ENCODE measurements at places on chromosomes 1 and 21. TPM values are rescaled to one million over a fixed set of nuclear protein-coding genes. Genes with fewer than 3 reads are reported as not detected.

DNA sequence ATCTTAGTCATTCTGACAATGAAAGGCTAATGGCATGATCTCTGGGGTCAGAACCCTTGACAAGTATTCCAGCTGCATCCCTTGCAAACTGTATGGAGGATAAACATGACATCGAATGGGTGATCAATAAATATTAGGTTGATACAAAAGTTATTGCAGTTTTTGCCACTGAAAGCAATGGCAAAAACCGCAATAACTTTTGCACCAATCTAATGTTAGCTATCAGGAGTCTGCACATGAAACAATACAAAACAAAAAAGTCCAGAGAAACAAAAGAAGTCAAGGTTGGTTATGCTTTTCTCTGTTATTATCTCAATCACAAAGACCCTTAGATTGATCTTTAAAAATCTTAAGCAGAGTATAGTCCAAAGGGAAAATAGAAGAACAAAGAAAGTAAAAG, 292.7 kb downstream of the DUSP10 start:
- no peaks in the 10 kb centered on the region for H3K36me3 ChIP-seq
- H3K27ac ChIP-seq, result peak overlapping the region; percentile 20
- no peaks in the 10 kb centered on the region for H3K27me3 ChIP-seq
- H3K4me3 ChIP-seq, result no peak overlapping the region
- no peaks in the 10 kb centered on the region for H3K4me1 ChIP-seq

Gene TMIGD3
- 0.84 TPM for total RNA-seq

DNA sequence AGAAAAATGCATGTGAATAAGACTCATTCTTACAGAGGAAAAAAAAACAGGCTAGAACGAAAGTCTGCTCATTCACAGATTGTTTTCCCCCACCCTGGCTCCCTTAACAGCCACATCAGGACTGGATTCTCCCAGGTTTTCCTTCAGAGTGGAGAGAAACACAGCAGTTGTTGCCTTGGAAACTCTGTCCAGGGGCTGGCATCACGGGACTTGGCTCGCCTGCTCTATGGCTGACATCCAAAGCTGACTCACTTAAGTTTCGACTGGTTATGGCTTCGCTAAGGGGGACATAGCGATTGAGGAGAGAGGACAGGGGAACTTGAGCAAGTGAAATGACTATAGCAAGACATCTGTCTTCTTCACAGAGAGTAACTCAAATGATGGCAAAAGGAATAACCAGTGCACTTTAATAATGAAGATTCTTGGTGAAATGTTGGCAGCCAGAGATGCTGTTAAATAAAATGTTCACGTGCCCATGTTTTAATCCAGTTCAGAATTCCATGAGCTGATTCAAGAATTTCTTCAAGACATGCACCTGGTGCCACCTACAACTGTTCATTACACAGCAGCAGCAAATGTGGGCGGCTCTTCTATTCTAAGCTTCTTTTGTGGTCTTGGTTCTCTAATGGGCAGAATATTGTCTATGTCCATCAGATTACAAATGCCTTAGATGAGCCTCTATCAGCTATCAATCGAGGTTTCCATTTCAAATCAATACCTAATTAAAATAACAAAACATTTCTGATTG, 21.8 kb downstream of the MIS18A start:
- no peaks in the 10 kb centered on the region for H3K27me3 ChIP-seq
- no peak overlapping the region for H3K4me3 ChIP-seq
- H3K4me1 ChIP-seq, result peaks cover 4% of the 10 kb centered on the region
- H3K36me3 ChIP-seq, result no peaks in the 10 kb centered on the region
- peak overlapping the region; percentile 64 for H3K27ac ChIP-seq

- H3K4me1 ChIP-seq, result peaks cover 61% of the 10 kb centered on the region
- H3K4me3 ChIP-seq, result no peak overlapping the region
- DNase-seq, result peak; percentile 91
- no peaks in the 10 kb centered on the region for H3K27me3 ChIP-seq
- H3K36me3 ChIP-seq, result peaks cover 20% of the 10 kb centered on the region
- peak overlapping the region; percentile 92 for H3K27ac ChIP-seq
Observed at GRCh38 chr1:156129687-156130577, 15.4 kb downstream of the LMNA start.

DNA sequence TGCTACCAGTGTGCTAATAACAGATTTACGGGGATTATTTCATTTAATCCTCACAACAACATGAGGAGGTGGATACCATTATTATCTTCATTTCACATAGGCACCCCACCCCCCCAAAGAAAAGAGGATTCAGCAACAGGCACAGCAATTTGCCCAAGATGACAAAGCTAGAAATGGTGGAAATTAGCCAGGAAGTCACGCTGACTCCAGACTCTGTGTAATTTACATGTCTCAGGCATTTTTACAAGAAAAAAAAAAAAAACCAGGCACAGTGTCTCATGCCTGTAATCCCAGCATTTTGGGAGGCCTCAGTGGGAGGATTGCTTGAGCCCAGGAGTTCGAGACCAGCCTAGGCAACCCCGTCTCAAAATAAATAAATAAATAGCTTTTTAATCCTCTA, 37.5 kb upstream of the PRDM2 start:
- H3K4me3 ChIP-seq, result no peak overlapping the region
- no peak for DNase-seq
- no peaks in the 10 kb centered on the region for H3K36me3 ChIP-seq
- H3K27ac ChIP-seq, result no peak overlapping the region

Gene AMY1A
- total RNA-seq, result not detected

Gene GUCA2B
- total RNA-seq, result not detected

- no peak overlapping the region for H3K27ac ChIP-seq
- no peaks in the 10 kb centered on the region for H3K4me1 ChIP-seq
Observed at GRCh38 chr1:179550746-179551682, 24.7 kb downstream of the NPHS2 start.

- no peak overlapping the region for H3K4me3 ChIP-seq
- H3K27me3 ChIP-seq, result no peaks in the 10 kb centered on the region
- H3K27ac ChIP-seq, result no peak overlapping the region
- no peaks in the 10 kb centered on the region for H3K4me1 ChIP-seq
Observed at GRCh38 chr21:44611551-44611950, 328 bp upstream of the KRTAP10-8 start.

GRCh38 chr1:212291505-212292134, 6.4 kb downstream of the PPP2R5A start:
- H3K4me3 ChIP-seq, result no peak overlapping the region
- H3K27me3 ChIP-seq, result no peaks in the 10 kb centered on the region
- DNase-seq, result no peak
- no peak overlapping the region for H3K27ac ChIP-seq
- no peaks in the 10 kb centered on the region for H3K36me3 ChIP-seq

Gene CD48
- total RNA-seq, result 5.9 TPM

Gene AGMAT
- total RNA-seq, result not detected

Gene LCE1A
- not detected for total RNA-seq

DNA sequence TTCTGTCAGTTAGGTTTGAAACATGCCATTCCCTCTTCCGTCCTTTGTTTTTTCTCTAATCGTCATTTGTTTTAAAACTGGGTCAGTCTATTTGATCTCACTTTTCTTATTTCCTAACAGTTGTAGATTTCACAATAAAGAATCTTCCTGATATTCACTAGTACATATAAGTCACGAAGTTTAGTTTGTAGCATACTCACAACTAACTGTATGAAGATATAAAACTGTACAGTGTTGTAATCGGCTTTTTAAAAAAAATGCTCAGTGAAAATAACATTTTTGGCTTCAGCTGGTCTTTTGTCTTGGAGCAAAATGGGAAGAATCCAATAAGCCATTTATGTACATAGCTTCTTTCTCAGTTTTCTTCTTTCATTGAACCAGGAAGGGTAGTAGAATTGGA, 78.3 kb downstream of the NCAM2 start:
- no peaks in the 10 kb centered on the region for H3K36me3 ChIP-seq
- no peaks in the 10 kb centered on the region for H3K27me3 ChIP-seq
- H3K4me1 ChIP-seq, result no peaks in the 10 kb centered on the region
- no peak for DNase-seq
- no peak overlapping the region for H3K4me3 ChIP-seq

DNA sequence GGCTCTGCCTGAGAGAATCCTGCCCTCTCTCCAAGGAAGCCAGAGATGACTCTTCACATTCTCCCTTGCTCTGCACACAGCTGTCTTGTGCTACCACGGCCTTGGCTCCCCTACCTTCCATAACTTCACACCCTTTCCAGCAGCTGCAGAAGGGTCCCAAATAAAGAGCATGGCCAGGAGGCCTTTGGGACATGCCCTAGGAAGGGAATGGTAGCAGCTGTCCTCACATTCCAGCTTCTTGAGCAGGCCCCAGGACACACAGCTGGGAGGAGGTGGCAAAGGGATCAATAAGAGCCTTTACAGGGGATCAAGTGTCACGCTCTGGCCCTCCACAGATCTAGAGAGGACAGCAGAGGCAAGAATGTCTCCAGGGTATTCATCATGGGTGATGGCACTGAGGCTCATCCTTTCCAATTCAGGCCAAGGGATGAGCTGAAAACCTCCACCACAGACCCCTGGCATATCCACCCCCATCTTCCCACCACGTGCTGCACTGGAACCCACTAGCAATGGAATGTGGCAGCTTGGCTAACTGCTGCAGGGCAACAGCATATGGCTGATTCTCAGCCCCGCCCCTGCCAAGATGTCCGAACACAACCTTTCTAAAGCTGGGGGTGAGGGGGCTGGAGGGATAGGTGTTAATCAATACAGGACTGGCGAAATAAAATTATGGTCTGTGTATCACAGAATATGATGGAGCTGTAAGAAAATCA, 17.8 kb upstream of the RAB29 start:
- no peak overlapping the region for H3K4me3 ChIP-seq
- H3K27me3 ChIP-seq, result no peaks in the 10 kb centered on the region
- H3K4me1 ChIP-seq, result no peaks in the 10 kb centered on the region
- peaks cover 90% of the 10 kb centered on the region for H3K36me3 ChIP-seq

Gene S100A4
- 416 TPM for total RNA-seq

- H3K27me3 ChIP-seq, result no peaks in the 10 kb centered on the region
- no peak for DNase-seq
- peaks cover 18% of the 10 kb centered on the region for H3K36me3 ChIP-seq
- H3K4me3 ChIP-seq, result no peak overlapping the region
- H3K4me1 ChIP-seq, result peaks cover 32% of the 10 kb centered on the region
- H3K27ac ChIP-seq, result no peak overlapping the region
Observed at GRCh38 chr1:44630116-44630515, 44.2 kb downstream of the TMEM53 start.

DNA sequence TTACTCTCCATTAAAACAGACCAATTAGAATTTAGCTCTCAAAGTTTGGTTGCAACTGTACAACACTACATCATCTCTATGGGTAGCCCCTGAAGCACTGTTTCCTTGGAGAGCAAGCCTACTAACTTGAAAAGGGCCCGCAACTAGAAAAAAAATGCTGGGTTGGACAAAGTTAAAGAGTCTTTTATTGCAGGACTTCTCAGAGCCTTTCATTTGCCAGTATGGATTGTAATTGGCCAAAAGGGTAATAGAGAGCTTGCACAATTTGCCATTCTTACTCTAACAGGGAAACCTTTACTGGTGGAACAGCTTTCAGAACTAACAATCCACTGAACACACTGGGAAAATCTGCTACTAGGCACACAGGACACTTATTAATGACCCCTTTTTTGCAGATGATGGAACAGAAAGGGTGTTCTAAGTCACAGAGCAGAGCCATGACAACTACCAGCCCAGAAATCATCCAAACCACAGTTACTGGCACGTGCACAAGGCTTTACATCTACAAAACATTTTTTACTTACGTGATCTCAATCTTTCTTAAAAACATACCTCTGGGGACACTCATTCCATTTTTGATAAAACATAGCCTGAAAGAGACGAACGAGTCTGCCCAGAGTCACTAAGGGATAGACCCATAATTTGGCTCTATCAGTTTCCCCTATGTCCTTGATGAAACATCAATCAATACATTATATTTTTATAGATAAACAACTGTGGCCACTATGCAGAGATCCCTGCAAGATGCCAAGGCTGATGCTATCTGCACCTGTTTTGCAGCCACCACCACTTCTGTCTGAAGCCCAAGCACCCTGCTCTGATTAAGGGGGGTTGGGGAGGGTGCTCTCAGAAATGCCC, 176.3 kb upstream of the EDN2 start:
- DNase-seq, result no peak
- no peak overlapping the region for H3K27ac ChIP-seq
- peak overlapping the region; percentile 53 for H3K4me3 ChIP-seq
- no peaks in the 10 kb centered on the region for H3K27me3 ChIP-seq
- no peaks in the 10 kb centered on the region for H3K36me3 ChIP-seq

Gene PEAR1
- 51.4 TPM for total RNA-seq

DNA sequence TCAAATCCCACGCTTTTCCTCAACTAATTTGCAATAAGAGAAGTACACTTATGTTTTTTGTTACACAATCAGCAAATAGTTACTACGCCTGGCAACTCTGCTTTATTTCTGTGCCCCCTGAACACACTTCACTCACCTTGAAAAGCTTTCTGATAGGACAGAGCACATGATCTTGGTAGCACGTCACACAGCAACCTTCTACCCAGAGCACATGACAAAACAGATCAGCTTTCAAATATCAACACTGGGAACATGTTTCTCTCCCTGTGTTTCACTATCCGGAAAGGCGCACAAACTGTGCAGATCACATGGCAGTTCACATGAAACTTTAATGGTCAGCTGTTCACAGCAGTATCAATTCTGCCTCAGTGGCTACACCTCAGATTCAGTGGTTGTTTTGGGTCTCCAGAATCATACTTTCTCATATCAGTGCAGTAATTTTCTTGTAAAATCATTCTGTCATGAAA, 2.2 kb downstream of the SLC19A2 start:
- peaks cover 54% of the 10 kb centered on the region for H3K4me1 ChIP-seq
- H3K27me3 ChIP-seq, result no peaks in the 10 kb centered on the region
- no peaks in the 10 kb centered on the region for H3K36me3 ChIP-seq
- DNase-seq, result peak; percentile 65
- peak overlapping the region; percentile 73 for H3K4me3 ChIP-seq

DNA sequence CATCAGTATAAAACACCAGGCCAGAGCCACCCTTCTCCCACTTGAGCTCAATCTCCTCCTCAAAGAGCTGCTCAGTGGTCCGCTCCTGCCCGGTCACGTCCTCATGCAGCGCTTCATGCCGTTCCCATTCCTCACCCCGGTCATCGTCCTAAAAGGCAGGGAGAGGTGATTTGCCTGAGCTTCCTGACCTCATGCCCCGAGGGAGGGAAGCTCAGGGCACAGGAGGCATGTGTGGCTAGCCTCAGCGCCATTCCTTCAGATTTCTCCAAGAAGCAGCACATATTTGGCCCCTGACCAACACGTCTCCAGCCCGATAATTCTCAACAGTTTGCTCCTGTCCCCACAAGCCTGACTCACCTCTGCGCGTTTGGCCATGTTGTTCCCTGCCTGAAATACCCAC, 4.2 kb upstream of the GPN2 start:
- H3K4me1 ChIP-seq, result peaks cover 14% of the 10 kb centered on the region
- H3K36me3 ChIP-seq, result peaks cover 7% of the 10 kb centered on the region
- no peaks in the 10 kb centered on the region for H3K27me3 ChIP-seq
- H3K27ac ChIP-seq, result no peak overlapping the region
- no peak overlapping the region for H3K4me3 ChIP-seq
- DNase-seq, result no peak

Gene DTL
- not detected for total RNA-seq

Gene DIO1
- total RNA-seq, result not detected

Gene NRIP1
- 31.6 TPM for total RNA-seq
